Activated CD4-positive, alpha-beta T cell treated with anti-CD3 and anti-CD28 coated beads for 24 hours (primary cell): ENCODE measurements at places on chromosomes 2 and 18.
A peak's percentile ranks its signal among the peaks of the same experiment; 100 is the strongest.

DNA sequence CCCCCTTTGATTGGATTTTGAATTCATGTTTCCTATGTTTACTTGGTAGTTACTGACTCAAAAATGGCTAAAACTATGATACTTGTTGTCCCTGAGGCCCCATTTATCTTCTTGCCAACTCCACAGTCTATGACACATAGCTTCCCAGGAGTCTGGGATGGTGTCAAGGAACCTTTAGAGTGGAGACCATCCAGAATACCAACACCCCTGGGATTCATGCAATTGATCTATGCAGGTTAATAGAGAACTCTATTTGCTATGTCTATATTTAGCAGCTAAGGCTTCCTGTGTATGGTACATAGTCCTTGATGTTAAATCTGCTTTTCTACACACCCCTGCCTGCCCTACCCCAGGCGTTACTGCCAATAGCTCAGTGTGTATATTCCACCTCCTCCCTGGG is 218.5 kb upstream of the HDAC4 start:
- no peak for DNase-seq

DNA sequence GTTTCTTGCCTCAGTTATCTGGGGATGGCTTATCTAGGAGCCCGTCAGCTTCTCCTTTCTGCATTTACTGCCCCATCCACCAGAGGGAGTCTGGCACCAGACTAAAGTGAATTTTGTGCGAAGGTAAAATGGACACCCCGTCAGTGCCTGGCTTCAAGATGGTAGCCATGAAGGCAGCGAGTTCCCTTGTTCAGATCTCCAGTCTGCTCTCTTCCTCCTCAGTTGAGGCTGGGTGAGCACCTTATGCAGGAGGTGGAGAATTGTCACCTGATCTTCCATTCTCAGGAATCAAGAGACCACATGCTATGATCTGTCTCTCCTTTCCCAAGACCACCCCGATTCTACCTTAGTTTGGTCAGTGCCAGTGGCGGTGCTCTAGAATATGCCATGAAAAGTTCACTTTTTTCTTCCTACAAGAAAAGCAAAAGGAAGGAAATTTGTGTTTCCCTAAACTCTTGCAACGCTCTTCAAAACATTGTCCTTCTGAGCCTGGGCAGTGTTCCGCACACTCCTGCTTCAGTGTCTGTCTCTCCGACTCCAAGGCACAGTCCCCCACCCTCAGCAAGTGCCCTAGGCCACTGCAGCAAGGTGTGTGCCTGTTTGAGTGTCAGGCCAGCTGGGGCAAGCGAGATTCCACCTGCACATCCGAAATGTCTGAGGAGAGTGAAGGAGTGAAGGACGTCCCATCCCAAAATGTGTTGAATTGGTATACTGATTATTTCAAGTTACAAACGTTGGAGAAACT is 168.6 kb downstream of the SS18 start:
- DNase-seq = peak; percentile 4

DNA sequence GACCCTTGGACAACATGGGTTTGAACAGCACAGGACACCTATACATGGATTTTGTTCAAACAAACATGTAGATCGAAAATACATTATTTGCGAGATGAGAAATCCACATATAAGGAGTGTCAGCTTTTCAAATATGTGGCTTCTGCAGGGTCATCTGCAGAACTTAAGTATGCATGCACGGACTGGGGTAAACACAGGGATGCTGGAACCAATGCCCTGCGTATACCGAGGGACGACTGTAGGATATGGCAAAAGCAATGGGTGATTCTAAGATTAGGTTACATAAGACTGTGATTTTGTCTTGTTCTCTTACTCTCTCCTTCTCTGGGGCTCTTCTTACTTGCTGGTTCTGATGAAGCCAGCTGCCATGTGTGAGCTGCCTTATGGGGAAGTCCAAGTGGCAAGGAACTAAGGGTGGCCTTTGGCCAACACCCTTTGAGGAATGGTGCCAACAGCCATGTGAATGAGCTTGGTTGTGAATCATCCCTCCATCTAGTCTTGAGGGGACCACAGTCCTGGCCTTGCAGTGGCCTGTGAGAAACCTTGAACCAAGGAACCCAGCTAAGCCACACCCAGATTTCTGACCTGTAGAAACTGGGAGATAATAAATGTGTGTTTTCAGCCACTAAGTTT is 66.5 kb downstream of the EVA1A start:
- no peak for DNase-seq

DNA sequence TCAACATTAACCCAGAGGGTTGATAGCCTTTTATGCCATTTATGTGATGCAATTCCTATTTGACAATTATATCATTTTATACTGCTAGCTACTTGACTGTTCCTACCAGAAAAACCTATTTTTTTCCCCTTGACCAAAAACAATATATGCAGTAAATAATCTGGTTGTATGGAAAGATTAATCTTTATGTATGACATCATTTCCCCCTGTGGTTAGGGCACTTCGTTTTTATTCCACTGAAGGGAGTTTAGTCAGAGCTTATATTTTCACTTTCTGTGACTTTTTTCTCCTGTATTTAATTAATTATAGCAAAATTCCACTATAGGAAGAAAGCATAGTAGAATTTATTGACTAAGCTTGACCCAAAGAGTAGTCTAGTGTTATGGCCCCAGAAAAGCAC is 107.6 kb downstream of the HAUS1 start:
- DNase-seq = no peak

- no peak for DNase-seq
Observed at GRCh38 chr2:26550276-26551015, 72.5 kb upstream of the OTOF start.

GRCh38 chr18:31503011-31503410 is 5.0 kb downstream of the DSG2 start:
- DNase-seq = no peak
